Pulmonary artery endothelial cell (primary cell): ENCODE measurements at places on chromosomes 13 and 19. TPM values are rescaled to one million over a fixed set of nuclear protein-coding genes. Genes with fewer than 3 reads are reported as not detected.

DNA sequence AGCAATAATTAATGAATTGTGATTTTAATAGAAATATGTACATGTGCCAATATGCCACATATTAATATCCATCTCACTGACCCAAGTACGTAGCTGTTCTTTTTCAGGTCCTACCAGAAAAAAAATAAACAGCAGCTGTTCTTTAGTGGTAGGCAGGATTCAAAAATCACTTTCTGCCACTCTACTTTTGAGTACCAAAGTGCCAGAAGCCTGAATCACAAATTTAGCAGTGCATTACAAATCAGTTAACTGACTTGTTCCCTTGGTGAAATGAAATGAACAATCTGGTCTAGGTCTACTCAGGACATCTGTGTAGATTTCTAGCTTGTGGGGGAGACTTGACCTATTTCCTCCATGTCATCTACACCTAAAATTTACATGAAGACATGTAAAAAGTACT, 775.5 kb upstream of the GPC6 start:
- DNase-seq: no peak

GRCh38 chr19:39832341-39833083, 1.4 kb downstream of the DYRK1B start:
- DNase-seq: no peak

GRCh38 chr19:31253526-31254179, 95.6 kb downstream of the TSHZ3 start:
- no peak for DNase-seq

DNA sequence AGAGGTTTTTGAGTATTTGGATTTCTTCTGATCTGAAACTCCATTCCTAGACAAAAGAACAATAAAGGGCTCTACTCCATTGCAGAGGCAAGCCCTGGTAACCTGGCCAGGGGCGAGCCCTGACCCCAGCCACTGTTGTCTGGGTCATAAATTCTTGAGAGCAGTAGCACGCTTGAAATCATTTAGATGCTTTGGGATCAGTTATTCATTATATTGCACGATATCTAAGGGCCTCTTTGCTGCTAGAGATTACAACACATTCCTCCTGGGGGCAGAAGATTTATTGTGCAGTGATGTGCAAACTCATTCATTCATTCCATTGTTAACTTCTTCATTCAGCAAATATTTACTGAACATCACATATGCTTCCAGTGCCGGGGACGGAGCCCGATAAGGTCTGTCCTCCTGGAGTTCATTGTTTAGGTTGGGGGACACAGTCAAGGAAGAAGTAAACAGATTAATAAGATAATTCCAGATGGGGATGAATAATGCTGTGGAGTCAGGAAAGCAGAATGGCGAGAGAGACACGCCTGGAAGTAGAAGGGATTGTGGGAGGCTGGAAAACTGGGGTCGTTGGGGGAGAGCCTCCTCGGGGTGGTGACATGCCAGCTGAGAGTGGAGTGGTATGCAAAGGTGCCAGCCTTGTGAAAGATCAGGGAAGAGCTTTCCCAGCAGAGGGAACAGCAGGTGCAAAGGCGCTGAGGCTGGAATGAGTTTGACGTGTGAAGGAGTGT, 34.9 kb downstream of the SIPA1L3 start:
- DNase-seq: no peak

DNA sequence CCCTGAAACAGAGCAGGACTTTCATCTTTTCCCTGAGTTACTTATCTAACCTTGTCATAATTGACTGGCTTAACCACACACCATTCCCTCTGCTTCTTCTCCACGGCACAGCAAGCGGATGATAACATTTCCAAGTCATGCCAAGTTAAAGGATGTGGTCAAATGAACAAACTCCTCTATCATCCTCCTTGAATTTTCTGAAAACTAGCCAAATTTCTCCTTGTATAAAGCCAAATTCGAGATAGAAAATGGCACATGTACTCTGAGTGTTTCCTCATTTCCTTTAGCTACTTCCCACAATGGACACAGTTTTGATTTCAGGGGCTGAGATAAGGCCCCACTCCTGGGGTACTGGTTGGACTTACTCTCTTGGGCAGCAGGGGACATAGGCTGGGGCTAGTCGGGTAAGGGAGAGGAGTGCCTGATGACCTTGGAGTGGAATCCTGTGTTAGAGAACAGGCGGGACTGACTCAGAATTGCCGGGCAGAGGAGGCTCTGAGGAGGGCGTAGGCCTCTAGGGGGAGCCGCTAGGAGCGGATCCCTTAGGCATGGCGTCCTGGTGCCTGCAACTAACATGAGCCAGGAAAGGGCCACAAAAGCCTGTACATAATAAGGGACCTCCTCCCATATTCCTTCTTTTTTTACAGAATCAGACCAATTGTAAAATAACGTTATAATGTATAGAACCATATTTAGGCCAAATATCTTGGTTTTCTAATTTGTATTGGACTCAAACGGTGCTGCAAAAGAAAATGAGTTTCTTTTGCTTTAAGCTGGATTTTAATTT, 20.3 kb upstream of the TMTC4 start:
- no peak for DNase-seq

DNA sequence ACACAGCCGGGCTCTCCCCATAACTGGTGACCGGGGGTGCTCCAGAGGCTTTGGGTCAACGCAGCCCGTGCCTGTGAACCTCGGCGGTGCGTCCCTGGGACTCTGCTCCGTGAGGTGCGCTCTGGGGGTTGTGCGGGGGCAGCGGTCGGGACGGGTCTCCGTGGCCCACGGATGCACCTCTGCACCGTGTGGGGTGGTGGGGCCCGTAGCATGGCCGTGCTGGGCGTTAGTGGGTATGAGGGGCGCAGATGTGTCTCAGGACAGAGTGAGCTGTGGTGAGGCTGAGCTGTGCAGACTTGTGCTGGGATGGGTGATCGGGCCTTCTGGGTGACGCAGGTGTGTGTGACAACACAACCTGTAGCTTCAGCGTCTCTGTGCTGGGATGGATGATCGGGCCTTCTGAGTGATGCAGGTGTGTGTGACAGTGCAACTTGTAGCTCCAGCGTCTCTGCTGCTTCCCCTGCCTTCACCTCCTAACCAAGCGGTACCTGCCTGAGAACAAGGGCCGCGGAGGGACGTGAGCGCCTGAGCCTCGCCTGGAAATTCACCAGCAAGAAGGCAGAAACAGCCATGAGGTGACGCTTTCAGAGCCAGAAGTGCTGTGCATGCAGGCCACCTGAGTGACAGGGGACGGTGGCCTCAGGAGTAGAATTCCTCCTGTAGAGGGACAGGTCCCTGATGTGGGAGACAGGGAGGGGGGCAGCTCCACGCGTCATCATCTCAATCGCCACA, 599 bp downstream of the ZNF331 start:
- DNase-seq: no peak

DNA sequence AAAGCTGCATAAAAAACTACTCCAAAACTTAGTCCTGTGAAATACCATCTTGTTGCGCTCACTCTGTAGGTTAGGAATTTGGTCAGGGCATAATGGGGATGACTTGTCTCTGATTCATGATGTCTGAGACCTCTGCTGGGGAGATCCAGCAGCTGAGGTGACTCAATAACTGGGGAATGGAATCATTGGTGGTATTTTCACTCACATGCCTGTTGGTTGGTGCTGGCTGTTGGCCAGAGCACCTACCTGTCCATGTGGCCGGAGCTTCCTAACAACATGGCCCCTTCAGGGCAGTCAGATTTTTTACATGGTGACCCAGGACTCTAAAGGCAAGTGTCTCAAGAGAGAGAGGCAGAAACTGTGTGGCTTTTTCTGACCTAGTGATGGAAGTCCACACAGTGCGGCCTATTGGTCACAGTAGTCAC, 7.4 kb upstream of the ESD start:
- no peak for DNase-seq

DNA sequence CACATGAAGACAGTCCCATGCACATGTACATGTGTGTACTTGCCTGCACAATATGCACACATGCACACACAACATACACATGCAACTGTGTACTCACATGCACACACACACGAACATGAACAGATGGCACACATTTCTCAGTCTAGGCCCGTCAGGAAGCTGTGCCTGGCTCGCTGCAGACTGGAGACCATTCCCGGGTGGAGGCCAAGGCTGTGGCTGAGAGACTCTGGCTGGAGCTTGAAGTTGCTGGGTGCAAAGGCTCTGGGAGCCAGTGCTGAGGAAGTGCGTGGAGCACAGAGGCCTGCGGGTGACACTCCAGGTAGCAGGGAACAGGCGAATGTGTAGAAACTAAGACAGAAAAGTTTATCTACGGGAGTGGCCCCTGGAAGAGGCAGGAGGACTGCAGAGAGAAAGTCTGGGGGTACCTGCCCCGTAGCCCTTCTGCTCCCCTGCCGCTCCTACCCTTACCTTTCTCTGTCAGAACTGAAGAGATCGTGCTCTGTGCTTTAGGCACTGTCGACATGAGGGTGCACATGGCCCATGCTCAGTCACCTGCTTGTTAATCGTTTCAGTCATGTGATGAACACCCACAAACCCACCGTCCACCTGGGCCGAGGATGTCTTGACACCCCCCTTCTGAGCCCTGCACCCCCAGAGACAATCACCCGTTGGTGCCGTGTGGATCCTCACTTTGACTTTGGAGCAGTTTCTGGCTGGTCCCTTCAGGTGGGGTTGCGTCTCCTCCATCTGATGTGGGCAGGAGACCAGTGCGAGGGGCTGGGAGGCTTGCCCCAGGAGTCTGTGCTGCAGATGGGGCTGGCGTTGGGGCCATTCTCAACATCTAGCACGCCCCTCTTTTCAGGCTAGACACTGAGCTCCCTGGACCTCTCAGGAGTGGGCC, 69.4 kb downstream of the TEX29 start:
- DNase-seq: no peak

DNA sequence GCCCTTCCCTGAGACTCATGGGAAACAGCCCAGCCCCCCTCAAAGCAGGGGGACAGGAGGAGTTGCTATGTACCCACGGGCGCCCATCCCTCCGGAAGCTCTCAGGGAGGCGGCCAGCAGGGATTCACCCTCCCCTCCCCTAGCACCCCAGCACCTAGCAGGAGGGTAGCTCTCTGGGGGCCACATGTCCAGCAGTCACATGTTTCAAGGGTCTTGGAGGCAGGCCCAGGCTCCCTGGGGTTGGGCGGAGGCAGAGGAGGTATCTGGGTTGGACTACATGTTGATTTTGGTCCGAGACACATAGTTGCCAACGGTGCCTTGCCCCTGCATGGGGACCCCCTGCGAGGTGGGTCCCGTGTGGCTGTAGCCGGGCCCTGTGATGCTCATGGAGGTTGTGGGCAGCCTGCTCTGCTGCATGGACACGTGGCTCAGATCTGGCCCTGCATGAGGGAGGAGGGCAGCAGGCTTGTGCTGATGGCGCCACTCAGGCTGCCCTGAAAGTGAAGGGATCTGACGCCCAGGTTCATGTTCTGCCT, 7.0 kb upstream of the RNF6 start:
- DNase-seq: no peak

- no peak for DNase-seq
Observed at GRCh38 chr13:73419186-73419585, 360.4 kb downstream of the KLF5 start.

DNA sequence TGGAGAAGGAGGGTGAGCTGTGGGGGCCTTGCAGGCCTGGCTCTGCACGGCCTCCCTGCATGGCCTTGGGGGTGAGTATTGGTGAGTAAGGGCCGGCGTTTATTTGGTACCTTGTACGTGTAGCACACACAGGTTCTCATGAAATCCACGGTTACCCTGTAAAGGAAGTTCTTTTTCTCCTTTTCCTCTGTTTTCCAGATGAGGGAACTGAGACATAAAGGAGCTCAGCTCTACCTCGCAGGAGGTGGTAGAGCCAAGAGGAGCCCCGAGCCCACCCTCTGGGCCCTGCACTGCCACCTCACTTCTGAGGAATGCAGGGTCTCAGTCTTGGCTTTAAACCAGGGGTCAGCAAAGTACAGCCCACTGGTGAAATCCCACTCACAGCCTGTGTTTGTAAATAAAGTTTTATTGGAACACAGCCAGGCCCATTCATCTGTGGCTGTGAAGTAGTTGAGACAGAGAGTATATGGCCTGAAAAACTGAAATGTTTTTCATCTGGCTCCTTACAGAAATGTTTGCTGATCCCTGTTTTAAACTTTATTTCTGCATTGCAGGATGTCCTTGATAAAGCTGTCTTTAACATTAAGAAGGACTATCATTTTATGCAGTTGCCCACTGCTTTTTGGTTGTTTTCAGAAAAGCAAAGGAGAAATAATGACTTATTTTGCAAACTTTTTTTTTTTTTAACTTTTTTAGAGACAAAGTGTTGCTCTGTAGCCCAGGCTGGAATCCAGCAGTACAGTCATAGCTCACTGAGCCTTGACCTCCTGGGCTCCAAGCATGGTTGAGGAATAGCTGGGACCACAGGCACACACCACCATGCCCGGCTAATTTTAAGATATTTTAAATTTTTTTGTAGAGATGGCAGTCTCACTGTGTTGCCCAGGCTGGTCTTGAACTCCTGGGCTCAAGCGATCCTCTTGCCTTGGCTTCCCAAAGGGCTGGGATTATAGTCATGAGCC, 6.4 kb downstream of the EPN1 start:
- no peak for DNase-seq

DNA sequence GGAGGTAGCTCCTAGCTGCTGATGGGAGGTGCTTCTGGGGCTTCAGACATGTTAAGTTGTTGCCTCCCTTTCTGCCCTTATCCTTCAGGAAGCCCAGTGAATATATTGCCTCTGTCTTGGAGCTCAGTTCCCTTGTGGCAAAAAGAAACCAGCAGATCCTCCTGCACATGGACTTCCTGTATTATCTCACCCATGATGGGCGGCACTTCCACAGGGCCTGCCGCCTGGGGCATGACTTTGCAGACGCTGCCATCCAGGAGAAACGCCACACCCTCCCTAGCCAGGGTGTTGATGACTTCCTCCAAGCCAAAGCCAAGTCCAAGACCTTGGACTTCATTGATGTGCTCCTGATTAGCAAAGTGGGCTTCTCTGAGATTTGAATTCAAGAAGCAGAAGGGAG, 6.0 kb upstream of the CYP4F12 start:
- no peak for DNase-seq

The ADGRE2 gene
- not detected in 2 replicates for total RNA-seq

The MIR17HG gene
- 8.2 and 9.4 TPM in 2 replicates for total RNA-seq

The URAD gene
- total RNA-seq: not detected in 2 replicates

The ANO8 gene
- 2.0 and 4.1 TPM in 2 replicates for total RNA-seq

The FCAR gene
- total RNA-seq: not detected in 2 replicates

The TEX26 gene
- total RNA-seq: not detected in 2 replicates

The TNFRSF19 gene
- total RNA-seq: 0.07 and 0.53 TPM in 2 replicates

The KIR3DL2 gene
- total RNA-seq: not detected in 2 replicates

The KLK14 gene
- total RNA-seq: not detected in 2 replicates

The PTH2 gene
- not detected in 2 replicates for total RNA-seq

The CCL25 gene
- total RNA-seq: not detected in 2 replicates

The OR7D2 gene
- not detected in 2 replicates for total RNA-seq

The FFAR1 gene
- total RNA-seq: not detected in 2 replicates
